ENCODE measurements at places on chromosomes 2 and 18.

DNA sequence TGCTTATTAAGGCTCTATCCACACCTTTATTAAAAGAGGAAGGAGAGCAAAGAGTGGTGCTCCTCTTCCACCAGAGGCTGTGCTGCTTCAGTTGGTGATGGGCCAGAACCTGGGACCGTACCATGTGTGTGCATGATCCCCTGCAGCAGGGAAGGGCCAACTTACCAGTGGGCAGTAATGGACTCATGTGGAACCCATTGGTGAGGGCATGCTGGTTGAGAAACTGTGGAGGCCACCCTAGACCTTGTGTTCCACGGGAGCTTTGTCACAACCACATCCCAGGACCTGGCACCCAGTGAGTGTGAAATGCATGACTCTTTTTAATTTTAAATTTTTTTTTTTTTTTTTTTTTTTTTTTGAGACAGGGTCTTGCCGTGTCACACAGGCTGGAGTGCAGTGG, 5.4 kb downstream of the UBE2F start:
- DNase-seq: no peak

DNA sequence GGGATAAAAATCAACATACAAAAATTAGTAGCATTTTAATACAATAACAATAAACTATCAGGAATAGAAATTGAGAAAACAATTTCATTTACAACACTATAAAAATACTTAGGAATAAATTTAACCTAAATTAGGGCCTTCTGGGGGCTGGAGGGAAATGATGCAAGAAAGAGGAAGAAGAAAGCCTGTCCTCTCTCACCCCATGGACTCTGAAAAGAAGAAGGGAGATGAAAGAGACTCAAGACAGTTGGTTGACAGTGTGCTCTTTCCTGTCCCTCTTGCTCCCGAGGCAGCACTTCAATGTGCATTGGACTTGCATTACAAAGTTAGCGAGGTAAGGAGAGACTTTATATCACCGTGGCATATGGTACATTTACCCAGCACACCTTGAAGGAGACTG, 88.5 kb downstream of the VAPA start:
- DNase-seq: no peak

- no peak for DNase-seq
These were observed 131.2 kb upstream of the TTC39C start for GRCh38 chr18:23883277-23883790.

GRCh38 chr2:173962583-173963110, 2.5 kb downstream of the SP3 start:
- DNase-seq: no peak

DNA sequence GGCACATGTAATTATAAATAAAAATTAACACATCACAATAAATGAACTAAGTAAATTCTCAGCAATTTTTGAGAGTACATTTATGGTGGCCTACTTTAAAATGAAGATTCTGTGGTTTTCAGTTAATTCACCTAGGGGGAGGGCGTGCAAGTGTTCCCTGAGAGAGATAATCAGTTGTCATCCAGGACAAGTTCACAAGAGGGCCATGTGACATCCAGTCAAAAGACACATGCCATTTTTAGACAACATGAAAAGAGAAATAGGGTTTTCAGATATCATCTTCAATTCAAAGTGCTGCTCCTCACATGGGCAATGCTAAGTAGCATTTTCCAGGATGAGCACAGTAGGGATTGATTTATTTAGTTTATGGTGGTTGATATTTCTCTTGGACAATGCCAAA, 393.7 kb downstream of the STK39 start:
- DNase-seq: no peak

DNA sequence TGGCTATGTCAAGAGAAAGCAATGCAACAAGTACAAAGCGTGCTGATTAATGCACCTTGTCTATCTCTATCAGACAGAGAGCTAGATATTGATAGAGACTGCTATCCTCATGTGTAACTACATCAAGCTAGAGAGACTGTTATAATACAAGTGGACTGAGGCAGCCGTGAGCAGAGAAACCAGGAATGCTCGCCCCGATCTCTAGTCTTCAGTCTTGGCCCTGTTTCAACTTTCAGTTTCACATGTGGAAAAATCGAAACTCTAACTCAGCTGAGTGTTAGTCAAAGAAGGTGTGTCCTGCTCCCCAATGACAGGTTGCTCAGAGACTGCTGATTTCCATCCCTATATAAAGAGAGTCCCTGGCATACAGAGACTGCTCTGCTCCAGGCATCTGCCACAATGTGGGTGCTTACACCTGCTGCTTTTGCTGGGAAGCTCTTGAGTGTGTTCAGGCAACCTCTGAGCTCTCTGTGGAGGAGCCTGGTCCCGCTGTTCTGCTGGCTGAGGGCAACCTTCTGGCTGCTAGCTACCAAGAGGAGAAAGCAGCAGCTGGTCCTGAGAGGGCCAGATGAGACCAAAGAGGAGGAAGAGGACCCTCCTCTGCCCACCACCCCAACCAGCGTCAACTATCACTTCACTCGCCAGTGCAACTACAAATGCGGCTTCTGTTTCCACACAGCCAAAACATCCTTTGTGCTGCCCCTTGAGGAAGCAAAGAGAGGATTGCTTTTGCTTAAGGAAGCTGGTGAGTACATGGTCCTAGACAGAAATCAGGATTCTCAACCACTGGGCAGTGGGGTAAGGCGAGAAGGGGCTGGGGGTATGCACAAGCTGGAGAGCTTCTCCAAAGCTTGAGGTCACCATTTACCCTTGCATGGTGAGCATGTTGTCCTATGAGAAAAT, at the start of gene RSAD2:
Gene RSAD2, plus strand, starts transcription at position 376 of the 903 bp plus-strand sequence. Its CDS starts 24 bp downstream, at position 400.
- DNase-seq: no peak

GRCh38 chr2:85813982-85814801, 60.4 kb downstream of the ATOH8 start:
- peak; percentile 88 for DNase-seq

DNA sequence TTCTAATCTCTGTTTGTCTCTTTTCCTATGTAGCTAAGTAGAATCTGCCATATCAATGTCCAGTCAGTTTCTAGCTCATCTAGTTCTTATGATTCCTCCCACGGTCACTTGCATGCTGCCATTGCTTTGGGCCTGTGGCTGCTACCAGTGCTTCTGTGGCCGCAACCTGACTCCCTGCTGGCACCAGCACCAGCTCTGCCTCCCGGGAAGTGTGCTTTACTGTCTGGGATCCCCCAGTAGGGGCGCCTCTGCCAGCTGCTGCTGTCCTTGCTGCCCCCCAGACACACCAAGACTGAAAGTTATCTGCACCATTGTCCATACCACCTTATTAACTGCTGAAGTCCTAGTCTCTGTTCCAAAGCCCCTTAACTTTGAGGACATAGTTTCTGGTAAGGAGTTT, 56.3 kb downstream of the RAPGEF4 start:
- no peak for DNase-seq

GRCh38 chr2:84958135-84959059, 12.6 kb upstream of the KCMF1 start:
- DNase-seq: no peak

- DNase-seq: no peak
These were observed 484.3 kb downstream of the PTPRM start for GRCh38 chr18:8051453-8051852.

- DNase-seq: no peak
These were observed 27.5 kb downstream of the CFAP36 start for GRCh38 chr2:55547001-55547400.

DNA sequence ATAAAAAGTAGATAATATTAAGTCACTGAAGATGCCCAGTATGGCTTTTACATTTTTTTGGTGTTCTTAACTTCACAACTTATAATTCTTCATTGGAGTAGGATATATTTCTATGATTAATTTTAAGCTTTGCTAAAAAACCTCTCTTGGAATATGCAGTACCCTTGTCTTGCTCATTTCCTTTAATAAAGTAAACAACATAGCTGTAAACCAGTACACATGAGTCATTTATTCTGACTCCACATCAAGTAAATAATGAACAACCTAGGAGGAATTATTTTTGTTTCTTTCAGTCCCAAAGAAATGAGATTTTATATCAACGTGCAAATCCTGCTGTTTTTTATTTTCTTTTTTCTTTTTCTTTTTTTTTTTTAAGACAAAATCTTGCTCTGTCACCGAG, 869.1 kb downstream of the CNTNAP5 start:
- no peak for DNase-seq

- DNase-seq: no peak
These were observed 69.2 kb upstream of the HNRNPA3 start for GRCh38 chr2:177143444-177143843.

- DNase-seq: no peak
These were observed 19.2 kb upstream of the ASB1 start for GRCh38 chr2:238407566-238407965.

DNA sequence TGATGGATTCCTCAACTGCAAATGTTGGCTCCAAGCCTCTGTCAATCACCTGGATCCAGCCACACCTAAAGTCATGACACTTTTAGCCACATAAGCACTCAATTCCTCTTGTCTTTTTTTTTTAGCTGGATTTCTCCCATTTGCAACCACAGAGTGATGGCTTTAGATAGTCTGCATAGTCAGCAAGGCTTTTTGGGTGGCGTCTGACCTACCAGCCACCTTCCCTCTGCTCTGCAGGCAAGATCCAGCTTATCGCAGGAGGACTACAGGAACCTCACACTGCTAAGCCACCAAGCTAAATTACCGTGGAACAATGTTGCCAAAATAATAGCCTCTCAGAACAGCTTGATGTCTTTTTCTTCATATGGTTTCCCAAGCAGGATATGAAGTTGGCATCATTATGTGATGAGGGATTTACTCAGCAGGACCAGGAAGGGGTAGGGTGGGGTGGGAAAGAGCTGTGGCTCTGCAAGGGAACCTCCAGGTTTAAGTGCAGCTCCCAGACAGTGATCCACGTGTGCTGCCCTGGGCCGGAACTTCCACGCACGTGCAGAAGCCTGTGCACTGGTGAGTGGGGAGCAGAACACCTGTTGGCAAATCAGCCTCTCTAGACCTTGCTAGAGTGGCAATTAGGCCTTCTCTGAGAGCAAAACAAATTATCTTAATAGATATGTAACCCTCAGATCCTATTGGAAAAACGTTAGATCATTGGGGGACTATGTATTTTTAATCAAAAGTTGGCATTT, 170.6 kb upstream of the NCK2 start:
- DNase-seq: peak; percentile 78

GRCh38 chr2:201833781-201834180, 27.4 kb downstream of the CDK15 start:
- DNase-seq: no peak

DNA sequence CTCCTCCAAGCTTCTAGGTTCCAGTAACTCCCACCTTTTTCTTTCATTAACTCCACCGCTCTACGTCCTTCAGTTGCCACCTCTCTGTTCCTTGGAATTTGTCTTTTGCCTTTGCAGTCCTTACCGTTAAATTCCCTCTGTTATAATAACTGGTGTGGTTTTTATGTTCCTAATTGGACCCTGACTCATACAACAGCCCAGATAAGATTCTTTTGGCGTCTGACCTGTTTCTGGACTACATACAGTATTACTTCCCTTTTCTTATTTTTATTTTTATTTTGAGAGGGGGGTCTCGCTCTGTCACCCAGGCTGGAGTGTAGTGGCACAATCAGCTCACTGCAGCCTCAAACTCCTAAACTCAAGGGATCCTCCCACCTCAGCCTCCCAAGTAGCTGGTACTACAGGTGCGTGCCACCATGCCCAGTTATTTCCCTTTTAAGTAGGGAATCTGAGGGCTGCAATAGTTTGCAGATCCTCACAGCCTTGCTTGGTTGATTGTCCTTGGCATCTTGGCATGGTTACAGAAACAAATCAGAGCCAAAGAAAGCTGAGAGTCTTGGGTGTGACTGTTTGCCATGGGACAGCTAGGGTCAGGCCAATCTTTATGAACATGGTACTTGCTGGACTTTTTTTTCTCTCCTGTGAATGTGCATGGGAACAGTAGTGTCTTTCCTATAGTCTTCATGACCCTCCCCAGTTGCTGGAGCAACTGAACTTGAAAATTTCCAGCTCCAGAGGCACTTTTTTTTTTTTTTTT, 22.0 kb downstream of the TCF23 start:
- no peak for DNase-seq

- no peak for DNase-seq
These were observed 712 bp upstream of the SERPINB13 start for GRCh38 chr18:63586431-63586830.

DNA sequence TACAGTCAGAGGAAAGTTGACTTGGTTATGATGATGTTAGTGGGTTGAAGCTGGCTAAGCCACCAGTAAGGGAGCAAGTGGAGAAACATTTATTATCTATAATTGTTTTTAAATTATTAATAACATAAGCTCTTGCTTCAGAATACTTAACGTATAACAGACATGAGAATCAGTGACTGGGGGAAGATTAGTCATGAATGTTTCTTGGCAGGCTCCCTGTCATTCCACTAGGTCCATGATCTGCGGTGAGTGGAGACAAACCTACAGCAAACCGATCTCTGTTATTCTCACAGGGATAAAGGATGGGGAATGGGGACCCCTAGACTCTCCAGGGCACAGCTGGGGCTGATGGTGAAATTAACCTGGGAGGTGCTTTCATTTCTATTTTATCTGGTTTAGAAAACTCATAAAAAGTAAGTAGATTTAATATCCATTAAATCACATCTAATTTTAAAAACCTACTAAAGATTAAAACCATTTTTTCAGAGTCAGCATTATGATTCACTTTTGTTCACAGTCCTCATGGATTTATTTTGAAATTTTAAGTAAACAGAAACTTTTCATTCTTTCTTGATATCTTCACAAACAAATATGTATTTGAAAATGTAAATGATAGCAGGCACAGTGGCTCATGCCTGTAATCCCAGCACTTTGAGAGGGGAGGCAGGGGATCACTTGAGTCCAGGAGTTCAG, 420.3 kb downstream of the PTPRM start:
- DNase-seq: no peak

- DNase-seq: no peak
These were observed 31.0 kb upstream of the FMNL2 start for GRCh38 chr2:152303951-152304350.

DNA sequence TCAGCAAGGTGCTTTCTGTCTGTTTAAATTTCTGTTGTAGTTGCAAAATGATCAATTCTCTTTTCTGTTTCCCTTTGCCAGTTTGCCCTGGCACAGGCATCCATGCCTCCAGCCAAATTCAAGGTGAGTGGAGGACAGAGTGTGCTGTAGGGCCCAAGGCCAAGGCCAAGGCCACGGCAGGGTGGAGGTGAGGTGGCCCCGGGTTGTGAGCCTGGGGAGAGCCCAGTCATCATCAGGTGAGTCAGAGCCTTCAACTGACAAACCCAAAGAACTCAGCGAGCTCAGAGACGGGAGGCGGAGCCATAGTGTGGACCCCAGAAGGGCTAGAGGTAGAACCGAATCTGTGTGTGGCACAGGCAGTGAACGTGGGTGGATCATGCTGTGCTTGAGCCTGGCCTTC, 55.7 kb downstream of the BCL2L11 start:
- DNase-seq: no peak

- no peak for DNase-seq
These were observed 146.3 kb downstream of the ATL2 start for GRCh38 chr2:38230756-38231155.

DNA sequence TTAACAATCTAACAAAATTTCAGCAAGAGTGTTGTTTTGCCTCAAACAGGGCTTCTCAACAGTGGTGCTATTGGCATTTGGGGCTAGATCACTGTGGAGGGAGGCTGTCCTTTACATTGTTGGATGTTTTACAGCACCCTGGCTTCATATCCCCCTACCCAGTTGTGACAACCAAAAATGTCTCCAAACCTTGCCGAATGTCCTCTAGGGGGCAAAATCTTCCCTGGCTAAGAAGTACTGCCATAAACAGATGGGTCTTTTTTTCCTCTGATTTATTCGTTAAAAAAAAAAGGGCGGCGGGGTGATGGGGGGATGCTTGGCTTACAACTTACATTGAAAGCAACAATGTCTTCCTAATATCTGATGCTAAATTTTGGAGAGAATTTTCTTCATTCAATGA, 207.6 kb upstream of the CCDC150 start:
- DNase-seq: no peak

- no peak for DNase-seq
These were observed 198.7 kb upstream of the SALL3 start for GRCh38 chr18:78780719-78781600.

Data from cerebellum (tissue), 4 donors.